ENCODE measurements at places on chromosomes 4 and X. TPM values are rescaled to one million over a fixed set of nuclear protein-coding genes. Genes with fewer than 3 reads are reported as not detected.

- DNase-seq, result no peak
Measured at GRCh38 chr4:111960241-111960667, 185.0 kb upstream of the FAM241A start.

Gene PHEX
- 0.51 TPM for polyA plus RNA-seq

DNA sequence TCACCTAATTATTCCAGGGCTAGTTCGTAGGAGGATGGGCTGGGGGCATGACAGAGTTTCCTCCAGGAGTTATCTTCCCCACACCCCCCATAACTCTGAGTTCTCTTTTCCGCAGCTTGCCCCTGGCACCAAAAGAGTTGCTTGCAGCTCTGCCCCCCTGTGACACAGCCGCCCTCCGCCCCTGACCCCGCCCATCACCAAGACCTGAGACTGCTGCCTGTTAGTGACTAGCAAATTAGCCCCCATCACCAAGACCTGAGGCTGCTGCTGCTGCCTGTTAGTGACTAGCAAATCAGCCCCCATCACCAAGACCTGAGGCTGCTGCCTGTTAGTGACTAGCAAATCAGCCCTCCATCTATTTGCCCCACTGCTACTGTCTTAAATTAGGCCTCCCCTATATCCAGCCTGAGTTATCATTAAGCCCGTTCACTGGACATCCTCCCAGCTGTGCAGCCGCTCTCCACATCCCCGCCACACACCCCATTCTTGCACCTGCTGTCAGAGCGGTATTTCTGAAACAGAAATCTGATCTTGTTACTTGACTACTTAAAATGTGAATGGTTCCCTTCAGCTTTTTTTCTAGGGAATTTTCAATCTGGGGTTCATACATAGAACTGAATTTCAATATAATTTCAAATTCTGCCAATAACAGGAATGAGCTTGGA lies 1.5 kb upstream of the PAPSS1 start:
- no peak for DNase-seq

DNA sequence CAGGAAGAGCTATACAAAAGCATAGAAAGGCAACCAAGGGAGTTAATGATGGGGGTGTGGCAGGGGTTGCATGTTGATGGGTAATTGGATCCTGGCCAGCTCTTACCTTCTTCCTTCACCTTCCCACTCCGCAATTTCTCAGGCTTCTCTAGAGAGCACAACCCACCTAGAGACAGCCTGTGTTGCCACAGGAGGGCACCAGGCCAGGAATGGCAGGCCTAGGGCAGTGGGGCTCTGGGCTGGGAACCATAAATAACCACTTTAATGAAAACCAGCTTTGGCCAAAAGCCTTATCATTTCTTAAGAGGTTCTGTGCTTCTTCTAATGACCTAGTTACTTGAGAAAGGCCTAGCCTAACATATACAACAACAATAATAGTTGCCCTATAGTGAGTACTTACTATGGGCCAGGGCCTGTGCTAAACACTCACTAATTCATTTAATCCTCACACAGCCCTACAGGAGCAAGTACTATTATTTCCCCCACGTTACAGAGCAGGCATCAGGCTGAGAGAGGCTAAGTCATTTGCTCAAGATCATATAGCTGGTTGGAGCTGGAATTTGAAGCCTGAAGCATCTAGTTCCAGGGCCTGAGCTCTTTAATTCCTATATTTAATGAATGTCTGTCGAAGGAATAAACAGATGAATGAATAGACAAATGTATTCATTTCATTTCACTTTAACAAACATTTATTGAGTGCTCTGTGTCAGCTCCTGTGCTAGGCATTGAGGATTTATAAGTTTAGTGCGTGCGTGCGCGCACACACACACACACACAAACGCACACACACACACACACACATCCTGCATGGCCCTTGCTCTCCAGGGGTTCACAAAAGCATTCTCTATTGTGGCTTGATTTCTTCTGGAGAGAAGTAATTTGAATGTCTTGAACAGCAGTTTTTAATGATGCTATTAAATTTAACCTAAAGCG lies 66.8 kb downstream of the RTL9 start:
- no peak for DNase-seq

DNA sequence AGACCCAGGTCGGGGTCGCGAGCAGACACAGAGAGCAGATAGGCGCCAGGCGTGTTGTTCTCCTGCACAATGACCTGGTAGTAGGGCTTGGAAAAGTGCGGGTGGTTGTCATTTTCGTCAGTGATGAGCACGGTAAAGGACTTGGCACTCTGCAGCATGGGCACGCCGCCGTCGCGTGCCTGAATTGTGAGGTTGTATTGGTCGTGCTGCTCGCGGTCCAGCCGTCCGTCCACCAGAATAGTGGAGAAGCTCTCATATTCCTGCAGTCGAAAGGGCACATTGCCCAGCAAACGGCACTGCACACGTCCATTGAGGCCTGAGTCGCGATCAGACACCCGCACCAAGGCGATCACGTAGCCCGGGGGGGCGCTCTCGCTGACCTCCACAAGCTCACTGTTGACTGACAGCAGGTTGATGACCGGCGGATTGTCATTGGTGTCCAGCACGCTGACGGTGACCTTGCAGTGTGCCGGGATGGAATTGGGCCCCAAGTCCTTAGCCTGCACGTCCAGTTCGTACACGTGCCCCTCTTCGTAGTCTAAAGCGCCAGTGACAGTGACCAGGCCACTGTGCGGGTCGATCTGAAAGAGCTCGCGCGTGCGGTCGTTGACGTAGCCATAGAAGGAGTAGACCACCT lies 2.8 kb downstream of the PCDH19 start:
- no peak for DNase-seq

GRCh38 chr4:182736207-182736606 lies 181.0 kb downstream of the DCTD start:
- DNase-seq, result no peak
